NCI-H774 (cell line): ENCODE measurements at places on chromosomes 1 and 21.

- no peak for DNase-seq
These were observed 10.8 kb downstream of the GPR3 start for GRCh38 chr1:27403065-27403726.

- DNase-seq = no peak
These were observed 15.4 kb downstream of the POLR3GL start for GRCh38 chr1:145979746-145980456.

DNA sequence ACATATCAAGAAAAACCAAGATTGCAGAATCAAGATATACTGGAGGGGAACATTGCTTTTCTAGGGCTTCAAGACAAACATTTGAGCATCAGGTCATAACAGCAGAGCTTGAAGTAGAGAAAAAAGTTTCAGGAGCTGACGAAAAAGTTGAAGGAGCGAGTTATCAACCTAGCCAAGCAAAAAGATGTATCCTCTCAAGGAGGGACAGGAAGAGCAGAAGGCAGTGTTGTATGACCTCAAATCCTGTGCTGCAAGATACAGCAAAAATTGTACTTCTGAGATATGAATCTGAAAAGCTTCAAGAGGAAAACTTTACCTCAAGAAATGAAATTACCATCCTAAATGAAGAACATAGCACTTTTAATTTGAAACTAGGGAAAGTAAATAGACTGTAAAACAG, 153.1 kb downstream of the AK5 start:
- DNase-seq = no peak

GRCh38 chr1:54865238-54866073, 21.5 kb downstream of the DHCR24 start:
- no peak for DNase-seq

DNA sequence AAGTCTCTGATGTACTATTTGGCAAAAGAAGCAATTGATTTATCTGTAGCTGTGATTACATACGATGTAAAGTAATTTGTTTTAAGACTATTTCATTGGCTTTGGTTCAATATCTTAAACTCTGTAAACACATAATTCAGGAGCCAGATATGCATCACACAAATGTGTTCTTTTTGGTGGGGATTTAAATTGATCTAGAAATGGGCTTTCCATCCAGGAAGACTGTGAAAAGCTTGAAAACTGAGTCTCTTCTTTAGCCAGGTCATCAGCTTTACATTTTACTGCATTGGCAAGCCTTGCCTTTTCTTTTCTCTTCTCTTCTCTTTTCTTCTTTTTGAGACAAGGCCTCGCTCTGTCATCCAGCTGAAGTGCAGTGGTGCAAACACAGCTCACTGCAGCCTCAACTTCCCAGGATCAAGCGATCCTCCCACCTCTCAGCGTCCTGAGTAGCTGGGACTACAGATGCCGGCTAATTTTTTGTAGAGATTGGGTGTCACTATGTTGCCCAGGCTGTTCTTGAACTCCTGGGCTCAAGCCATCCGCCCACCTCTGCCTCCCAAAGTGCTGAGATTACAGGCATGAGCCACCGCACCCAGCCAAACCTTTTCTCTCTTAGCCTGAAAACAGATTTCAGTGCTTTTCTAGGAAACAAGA, 1.4 kb downstream of the RCAN3 start:
- no peak for DNase-seq

DNA sequence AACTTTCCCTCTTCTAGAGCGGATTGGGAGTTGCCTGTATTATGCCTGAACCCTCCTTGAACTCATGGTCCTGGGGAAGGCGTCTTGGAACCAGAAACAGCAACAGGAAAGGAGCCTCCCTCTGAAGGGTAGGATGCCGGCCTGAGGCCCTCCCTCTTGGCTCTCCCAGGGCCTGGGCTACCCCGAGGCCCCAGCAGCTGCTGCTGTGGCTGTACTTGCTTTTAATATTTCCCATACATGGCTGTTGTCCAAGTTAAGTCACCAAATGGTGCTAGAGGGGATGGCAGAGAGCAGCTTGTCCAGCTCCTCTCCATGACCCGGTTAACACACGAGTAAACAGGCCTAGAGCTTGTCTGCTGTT, 10.5 kb downstream of the CHRNB2 start:
- no peak for DNase-seq

DNA sequence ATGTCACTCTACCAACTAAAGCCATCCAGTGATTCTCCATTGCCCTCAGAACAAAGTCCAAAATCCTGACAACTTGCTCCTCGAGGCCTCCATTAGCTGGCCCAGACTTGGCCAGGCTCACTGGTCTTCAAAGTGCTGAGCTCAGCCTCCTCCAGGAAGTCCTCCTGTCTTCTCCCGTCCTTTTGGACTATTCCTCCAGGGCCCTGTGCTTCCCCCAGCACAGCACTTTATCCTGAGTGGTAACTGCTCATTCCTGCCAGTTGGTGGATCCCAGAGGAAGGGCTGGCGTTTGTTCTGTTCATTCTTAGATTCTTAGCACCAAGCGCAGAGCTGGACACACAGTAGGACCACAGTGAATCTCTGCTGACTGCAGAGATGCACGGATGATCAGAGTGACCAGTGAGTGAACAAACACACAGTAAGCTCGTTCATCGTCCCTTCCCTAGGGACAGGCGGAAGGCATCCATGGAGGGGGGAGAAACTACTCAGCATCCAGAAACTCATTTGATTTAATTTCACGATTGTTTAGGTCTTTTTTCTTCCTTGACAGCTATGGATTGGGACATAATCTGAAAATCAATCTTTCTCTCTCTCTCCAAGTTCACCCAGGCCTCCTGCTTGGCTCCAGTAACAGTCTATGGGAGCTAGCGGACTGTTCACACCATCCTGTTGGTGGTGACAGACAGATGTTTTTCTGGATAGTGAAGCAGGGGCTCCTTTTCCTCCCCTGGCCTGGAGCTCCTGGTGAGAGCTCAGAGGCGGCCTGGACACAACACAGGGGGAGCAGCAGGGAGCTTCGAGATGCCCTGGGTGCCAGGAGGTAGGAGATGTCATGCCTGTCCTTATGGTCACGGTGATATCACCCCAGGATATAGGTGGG, 180.2 kb downstream of the PTPRU start:
- DNase-seq = no peak

GRCh38 chr1:206589206-206589605, 23.1 kb downstream of the EIF2D start:
- DNase-seq = no peak

- DNase-seq = no peak
These were observed 34.6 kb upstream of the GRIK3 start for GRCh38 chr1:37068897-37069296.

- DNase-seq = no peak
These were observed 948 bp upstream of the COP1 start for GRCh38 chr1:176208034-176208433.

- peak; percentile 69 for DNase-seq
These were observed 1.7 kb downstream of the BEST4 start for GRCh38 chr1:44786138-44786840.

- peak; percentile 26 for DNase-seq
These were observed 109.8 kb downstream of the PATJ start for GRCh38 chr1:61851849-61852669.

- DNase-seq = no peak
These were observed 3.4 kb downstream of the ZNF326 start for GRCh38 chr1:89998306-89998705.

DNA sequence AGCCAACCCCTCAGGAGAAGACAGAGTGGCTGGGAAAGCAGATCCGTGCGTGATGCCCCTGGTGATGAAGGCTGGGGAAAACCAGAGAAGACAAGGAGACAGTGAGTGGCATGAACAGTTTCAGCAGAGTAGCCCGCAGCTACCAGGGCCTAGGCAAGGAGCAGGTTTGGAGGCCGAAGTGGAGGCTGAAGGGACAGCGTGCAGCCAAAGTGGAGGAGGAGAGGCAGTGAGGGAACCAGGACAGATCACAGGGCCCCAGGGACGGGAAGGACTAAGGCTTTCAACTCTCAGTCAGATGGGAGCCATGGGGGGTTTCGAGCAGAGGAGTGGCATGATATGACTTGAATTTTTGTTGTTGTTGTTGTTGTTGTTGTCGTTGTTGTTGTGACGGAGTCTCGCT, 59.9 kb upstream of the SELENON start:
- DNase-seq = no peak

DNA sequence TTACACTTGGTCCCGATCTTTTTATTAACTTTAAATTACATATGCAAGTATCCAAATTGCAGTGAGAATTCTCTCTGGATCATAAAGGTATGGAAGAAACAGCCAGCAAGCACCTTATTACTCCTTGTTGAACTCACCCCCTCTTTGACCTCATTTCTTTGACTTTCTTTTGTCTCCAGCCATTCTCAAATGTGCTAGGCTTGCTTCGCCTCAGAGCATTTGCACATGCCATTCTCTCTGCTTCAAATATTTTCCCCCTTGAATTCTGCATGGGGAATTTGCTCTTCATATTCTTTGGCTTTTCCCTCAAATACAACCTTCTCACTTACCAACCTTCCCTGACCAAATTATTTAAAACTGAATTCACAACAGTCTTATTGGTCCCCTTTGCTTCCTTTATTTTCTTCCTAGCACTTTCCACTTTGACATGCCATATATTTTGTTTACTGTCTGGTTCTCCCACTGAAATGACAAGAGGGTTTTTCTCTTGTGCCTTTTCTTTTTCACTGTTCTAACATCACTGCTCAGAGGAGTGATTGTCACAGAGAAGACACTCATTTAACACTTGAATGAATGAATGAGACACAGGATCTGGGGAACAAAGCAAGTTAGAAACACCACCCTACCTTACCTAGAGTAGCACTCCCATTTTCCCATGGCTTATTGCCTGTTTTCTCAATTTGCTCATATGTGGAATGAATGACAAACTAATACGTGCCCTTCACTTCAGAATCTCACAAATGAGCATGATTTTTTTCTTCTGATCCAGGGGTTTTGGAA, 1.4 kb upstream of the PGBD2 start:
- DNase-seq = no peak

GRCh38 chr1:233575450-233575849, 38.5 kb upstream of the KCNK1 start:
- no peak for DNase-seq

GRCh38 chr1:170533298-170533697, 1.3 kb downstream of the GORAB start:
- no peak for DNase-seq

- no peak for DNase-seq
These were observed 14.7 kb upstream of the CYYR1 start for GRCh38 chr21:26587736-26588201.

- DNase-seq = no peak
These were observed 18.8 kb downstream of the CEP350 start for GRCh38 chr1:179973198-179974110.

- DNase-seq = no peak
These were observed 59.6 kb downstream of the RUNX1 start for GRCh38 chr21:34989337-34990151.

DNA sequence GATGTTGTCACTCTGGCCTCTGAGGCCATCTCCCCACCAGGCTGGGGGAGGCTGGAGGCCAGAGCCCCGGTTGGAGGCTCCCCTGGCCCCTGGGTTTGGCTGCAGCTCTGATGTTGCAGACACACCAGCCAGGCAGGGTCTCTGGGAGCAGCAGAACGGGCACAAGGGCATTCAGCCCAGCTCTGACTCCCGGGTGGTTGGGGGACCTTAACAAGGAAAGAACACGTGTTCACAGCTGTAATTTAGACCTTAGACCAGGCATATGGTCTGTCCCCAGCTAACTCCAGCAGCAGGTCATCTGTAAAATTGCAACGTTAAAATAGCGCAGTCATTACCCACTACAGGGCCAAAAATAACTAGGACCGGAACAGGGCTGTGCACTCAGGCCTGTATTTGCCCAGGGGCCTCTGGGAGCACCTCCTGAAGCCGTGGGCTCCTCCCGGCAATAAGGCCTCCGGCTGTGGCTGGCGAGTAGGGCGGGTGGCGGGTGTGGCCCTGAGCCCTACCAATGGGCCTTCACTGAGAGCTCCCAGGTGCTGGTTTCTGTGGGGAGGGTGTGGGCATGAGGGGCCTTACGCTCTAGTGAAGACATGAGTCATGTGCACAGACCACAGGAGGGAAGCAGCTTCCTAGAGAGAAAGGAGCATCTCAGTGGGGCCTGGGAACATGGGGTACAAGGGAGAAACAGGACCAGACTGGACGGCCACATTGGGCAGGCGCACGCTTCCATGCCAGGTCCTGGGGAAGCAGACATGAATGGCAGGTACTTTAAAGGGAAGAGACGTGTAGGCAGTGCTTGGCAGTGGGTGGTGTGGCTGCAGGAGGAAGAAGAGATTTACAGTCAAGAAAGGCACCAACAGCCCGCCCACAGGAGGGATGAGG, 6.1 kb downstream of the LDLRAP1 start:
- no peak for DNase-seq

DNA sequence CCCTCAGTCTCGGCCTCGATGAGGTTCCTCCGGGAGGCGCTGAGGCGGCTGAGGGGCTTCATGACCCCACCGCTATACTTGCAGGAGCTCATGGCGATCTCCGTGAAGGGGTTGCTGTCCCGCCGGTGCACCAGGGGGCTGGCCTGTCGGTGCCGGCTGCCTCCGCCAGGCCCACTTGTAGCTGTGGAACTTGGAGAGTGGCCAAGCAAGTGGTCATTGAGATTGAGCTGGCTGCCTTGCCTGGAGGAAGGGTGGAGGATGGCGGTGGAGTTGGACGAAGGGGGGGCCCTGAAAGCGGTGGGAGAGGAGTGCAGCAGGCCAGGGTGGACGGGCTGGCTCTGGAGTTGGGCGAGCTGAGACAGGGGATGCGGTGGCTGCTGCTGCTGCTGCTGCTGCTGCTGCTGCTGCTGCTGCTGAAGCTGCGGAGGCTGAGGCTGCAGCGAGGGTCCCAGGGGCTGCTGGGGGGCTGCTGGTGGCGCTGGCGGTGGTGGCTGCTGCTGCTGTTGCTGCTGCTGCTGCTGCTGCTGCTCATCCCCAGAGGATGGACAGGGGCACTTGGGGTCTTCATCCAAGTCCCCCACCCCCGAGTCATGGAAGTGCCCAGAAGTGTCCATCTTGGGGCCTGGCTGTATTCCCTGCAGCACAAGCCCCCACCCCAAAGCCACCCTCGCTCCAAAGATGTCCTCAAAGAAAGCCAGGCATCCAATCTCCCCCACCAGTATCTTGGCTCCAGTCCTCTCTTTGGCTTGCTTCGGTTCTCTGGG, 548 bp downstream of the KCNN3 start:
- no peak for DNase-seq

- DNase-seq = no peak
These were observed 5.0 kb upstream of the SH3BGRL3 start for GRCh38 chr1:26274801-26275425.

DNA sequence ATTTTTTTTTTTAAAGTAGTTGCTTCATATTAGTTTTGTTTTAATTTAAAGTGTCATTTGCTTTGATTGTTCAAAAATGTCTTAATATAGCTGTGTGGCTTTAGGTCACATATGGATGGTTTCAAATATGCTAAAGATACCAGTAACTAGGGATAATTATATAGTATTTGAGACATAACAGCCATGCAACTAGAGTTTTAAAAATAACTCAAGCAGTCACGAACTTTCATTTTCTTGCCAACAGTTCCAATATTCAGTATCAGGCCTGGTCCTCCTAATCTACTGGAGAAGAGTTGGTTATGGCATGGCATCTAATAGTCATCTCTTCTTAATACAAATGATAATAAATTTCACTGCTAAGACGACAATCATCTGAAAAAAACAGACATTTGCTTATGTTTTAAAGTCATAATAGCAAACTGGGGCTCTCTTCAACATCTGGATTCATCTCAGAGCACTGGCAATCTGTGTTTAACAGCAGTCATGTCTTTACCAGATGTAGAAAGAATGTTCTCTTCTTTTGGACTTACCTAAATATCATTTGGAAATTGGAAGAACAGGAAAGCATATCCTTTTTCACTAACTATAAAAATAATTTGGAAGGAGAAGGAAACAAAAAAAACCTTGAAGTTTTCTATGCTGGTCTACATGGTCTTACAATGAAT, 24.1 kb upstream of the A3GALT2 start:
- DNase-seq = no peak
